Daoy (cell line): ENCODE measurements at places on chromosomes 7 and 10. TPM values are rescaled to one million over a fixed set of nuclear protein-coding genes. Genes with fewer than 3 reads are reported as not detected.
A peak's percentile ranks its signal among the peaks of the same experiment; 100 is the strongest.

DNA sequence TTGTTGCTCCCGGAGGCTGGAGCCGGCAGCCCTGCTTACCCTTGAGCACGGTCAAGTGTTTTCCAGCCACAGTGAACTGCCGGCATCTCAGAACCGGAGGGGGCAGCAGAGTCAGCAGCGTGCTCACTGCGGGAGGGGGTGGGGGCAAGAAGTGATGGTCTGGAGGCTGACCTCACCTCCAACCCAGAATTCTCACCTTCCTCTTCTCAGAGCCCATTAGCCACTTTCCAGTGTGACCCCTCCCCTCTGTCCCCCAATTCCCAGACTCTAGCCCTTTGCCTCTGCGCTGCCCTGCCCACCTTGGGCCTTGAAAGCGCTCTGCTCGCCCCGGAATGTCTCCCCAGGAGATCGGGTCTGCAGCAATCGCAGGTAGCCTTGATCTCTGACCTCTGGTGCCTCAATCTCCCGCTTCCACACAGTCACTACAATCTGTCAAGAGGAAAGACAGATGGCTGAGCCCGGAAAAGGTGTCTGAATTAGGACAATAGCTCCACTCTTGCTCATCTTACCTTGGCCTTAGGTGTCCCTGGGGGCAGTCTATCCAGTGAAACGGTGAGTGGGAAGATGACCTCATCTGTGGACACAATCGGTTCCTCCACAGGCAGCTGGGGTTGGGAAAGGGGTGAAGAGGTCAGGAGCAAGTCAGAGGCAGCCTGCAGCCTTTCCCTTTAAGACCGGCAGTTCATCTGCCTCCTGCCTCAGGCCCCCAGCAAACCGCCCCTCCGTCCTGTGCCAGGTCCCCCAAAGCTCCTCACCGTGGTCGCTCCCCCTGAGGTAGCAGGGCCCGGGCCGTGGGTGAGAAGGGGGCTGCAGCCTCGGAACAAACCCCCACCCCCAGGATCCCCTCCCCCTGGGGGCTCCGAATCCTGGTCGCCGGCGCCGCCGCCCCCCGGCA is 942 bp downstream of the TRAPPC14 start:
- peak; percentile 54 for DNase-seq

DNA sequence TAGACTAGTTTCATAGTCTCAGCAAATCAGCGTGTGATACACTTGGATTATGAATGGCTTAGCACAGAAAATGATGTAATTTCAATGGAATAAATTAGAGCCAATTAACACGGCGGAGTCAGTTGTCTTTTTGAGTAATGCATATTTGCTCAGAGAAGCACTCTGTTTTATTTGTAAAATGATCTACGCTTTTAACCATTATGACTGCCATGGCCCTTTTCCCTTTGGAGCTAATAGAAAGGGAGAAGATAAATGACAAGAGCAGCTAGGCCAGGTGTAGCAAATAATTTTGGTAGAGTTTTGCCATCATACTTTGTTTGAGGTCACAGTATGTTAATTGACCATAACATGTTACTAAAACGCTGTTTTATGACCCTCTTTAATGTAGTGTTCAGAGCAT is 86.8 kb downstream of the GPR158 start:
- DNase-seq, result no peak

Gene CLRN3
- total RNA-seq, result not detected in 2 replicates

GRCh38 chr10:28393956-28394568 is 91.2 kb upstream of the MPP7 start:
- DNase-seq, result peak; percentile 60

- peak; percentile 78 for DNase-seq
These were observed 31.5 kb upstream of the SMNDC1 start for GRCh38 chr10:110336111-110336721.

Gene SYCE1
- 0.80 TPM in 1 of 2 replicates, not detected in the other for total RNA-seq

DNA sequence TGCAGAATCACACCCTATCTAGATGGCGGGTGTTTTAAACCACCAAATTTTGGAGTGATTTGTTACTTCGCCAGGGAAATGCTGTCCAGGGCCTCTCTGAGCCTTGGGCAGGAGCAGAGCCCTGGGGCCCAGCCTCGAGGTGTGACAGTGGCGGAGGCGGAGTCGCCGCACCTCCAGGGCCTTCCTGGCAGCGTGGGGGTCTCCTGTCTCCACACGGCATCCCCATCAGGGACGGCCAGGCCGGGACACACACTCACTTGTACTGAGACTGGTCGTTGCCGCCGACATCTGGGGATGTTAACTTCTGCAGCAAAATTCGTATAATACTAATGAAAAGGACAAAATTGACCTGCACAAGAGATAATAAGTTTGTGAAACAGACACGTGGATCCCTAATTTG is 110.7 kb downstream of the VIPR2 start:
- no peak for DNase-seq

Gene H2BK1
- not detected in 2 replicates for total RNA-seq

GRCh38 chr7:142328551-142328950 is 70.7 kb upstream of the PRSS58 start:
- DNase-seq, result no peak

DNA sequence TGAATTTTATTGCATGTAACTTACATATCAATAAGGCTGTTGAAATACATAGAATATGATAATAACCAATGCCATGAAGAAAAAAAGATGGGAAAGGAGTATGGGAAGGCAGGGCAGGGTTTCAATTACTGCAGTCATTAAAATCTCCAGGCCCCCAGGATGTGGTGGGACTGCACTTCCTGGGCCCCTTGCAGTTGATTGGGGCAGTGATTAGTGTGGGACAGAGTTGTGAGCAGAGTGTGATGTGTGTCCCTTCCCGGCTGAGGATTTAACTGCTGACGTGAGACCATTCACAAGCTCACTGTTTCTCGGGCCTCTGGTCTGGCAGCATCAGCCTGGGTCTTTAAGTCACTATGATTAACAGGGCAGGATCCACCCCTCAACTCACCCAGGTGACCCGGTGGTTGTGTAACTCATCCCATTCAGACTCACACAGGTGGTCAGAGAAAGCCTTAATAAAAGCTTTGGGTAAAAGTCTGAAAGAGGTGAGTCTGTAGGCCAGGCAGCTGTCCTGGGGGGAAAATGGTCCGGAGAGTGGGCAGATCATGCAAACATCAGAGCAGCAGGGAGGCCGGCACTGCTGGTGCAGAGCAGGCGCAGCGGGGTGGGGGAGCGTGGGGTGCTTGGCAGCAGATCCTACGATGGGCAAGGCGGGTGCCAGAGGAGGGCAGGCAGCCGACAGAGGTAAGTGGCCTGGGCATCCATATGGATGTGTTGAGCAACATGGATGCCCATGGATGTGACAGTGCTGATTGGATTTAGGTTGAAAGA is 36.3 kb upstream of the WDFY4 start:
- DNase-seq, result no peak

DNA sequence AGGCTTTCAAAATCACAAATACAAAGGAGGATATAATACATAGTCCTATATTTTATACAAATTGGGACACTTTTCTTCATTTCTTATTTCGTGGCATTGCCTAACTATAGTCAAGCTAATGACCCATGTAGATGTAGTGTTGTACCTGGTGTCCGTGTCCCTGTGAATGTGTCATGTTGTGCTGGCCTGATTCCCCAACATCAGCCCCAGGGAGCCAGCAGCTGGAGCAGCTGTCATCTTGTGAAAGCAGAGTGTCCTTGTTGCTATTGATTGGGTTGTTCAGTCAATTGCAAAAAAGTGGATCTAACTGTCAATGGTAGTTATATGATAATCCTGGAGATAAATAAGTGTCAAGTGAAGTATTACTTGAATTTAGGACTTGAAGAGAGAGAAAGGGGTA is 86.3 kb downstream of the KAT6B start:
- DNase-seq, result no peak

- DNase-seq, result no peak
These were observed 869.8 kb downstream of the LRMDA start for GRCh38 chr10:76301211-76301610.

DNA sequence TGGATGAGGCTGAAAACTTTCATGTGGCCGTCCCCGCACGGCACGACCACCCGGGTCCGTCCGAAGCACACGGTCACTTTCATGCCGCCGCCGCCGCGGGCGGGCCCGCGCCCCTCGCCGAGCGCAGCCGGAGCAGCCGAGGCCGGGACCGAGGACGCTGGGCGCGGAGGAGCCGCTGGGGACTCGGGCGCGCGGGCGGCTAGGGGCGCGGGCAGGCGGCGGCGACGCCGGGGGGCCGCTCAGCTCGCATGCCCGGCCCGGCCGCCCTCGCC is 247 bp downstream of the PARD3 start:
- DNase-seq, result no peak

Gene SLF2
- 16.6 and 31.3 TPM in 2 replicates for total RNA-seq

Gene SPDYE8
- not detected in 2 replicates for total RNA-seq

Gene AKR1D1
- total RNA-seq, result not detected in 2 replicates

GRCh38 chr7:124060528-124060927 is 27.7 kb upstream of the TMEM229A start:
- no peak for DNase-seq

DNA sequence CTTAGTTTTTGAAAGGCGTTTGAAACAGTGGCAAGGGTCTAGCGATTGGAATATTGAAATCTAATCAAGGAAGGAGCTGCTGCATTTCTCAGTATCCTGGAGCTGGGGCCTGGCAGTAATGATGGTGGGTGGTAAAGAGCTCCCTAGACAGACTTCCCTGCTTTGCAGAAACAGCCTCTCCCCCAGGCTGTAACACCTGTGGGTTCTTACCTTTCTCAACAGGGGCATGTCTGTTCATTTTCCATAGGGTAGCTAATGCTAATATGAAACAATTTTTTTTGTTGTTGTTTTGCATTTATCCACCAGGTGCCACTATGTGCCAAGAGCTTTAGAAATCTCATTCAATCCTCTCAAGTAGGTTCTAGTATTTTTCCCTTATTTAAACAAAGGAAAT is 345.5 kb downstream of the REEP3 start:
- no peak for DNase-seq

- no peak for DNase-seq
These were observed 110.3 kb downstream of the BMPER start for GRCh38 chr7:34015651-34016050.

- DNase-seq, result no peak
These were observed 23.7 kb downstream of the XPNPEP1 start for GRCh38 chr10:109899356-109900331.
